OCI-M1 (cell line): ENCODE measurements at places on chromosomes 7 and 10.

GRCh38 chr10:35379226-35380137 lies 43.2 kb downstream of the CCNY start:
- peak; percentile 94 for DNase-seq

GRCh38 chr7:42573881-42574672 lies 337.1 kb upstream of the GLI3 start:
- DNase-seq: no peak

DNA sequence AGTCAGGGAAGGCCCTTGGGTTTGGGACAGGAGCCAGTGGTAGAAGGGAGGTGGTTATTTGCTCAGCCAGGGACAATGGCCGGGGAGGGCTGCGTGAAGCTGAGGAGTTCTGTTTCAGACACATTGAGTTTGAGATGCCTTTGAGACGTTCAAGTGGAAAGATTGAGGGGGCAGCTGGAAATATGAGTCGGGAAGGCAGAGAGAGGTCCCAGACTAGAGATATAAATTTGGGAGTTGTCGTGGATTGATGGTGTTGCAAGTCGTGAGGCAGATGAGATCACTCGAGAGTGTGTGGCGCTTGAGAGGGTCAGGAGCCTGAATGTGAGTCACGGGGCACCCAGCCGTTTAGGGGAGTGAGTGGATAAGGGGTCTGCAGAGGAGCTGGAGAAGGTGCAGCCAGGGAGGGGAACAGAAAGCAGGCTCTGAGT lies 73.3 kb downstream of the ZMIZ1 start:
- DNase-seq: no peak

- peak; percentile 46 for DNase-seq
Measured at GRCh38 chr10:129030996-129031843, 435.8 kb upstream of the MGMT start.

DNA sequence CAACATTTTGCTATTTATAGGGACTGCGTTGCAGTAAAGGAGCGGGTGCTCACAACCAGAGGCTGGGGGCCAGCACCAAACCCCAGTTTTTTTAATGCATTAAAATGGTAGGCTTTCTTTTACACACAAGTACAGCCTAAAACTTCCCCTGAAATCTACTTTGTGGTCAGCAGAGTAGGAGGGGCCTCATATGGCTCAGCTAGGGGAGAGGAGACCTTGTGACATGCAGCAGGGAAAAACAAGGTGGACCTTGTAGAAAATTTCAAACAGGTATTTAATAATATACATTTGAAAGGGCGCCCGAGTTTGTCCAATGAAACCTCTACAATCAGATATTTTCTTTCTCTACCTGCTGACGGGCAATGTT lies 1.4 kb downstream of the CCDC136 start:
- DNase-seq: peak; percentile 31
